ENCODE measurements at places on chromosomes 7 and 10. TPM values are rescaled to one million over a fixed set of nuclear protein-coding genes. Genes with fewer than 3 reads are reported as not detected.

CLCN1 gene
- not detected for total RNA-seq

- peak; percentile 8 for DNase-seq
Observed at GRCh38 chr7:26117142-26117807, 34.7 kb upstream of the NFE2L3 start.

DNA sequence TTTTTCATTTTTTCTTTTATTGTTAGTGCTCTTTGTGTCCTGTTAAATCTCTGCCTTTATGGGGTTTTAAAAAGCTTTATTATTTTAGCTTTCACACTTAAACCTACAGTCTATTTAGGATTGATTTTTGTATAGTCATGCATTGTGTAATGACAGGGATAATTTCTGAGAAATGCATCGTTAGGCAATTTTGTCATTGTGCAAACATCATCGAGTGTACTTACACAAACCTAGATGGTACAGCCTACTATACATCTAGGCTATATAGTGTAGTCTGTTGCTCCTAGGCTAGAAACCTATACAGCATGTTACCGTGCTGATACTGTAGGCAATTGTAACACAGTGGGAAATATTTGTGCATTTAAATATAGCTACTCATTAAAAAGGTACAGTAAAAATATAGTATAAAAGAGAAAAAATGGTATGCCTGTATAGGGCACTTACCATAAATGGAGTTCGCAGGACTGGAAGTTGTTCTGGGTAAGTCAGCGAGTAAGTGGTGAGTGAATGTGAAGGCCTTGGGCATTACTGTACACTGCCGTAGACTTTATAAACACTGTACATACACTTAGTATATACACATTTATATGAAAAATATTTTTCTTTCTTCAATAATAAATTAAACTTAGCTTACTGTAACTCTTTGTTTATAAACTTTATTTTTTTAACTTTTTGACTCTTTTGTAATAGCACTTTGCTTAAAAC is 16.0 kb downstream of the UBE2D1 start:
- DNase-seq, result no peak

GRCh38 chr10:124568848-124569622 is 107.4 kb downstream of the LHPP start:
- no peak for DNase-seq

DNA sequence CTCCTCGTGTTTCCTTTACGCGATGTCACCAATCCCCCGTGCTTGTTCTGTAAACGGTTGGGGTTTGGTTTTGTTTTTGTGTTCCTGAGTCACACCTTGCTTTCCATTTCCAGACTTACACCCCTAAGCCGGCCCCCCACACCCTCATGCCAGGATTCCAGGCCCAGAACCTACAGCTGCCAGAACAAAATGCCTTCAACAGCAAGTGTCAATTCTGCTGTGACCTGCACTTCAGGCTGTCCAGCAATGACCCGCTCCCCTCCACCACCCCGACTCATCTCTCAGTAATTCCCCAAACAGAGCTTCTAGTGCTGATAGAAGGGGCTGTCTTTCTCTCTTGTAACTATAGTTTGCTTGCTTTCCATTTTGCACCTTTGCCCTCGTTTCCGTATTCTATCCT is 722.1 kb upstream of the CELF2 start:
- DNase-seq, result no peak

GRCh38 chr7:156158693-156159092 is 346.4 kb upstream of the SHH start:
- no peak for DNase-seq

CPA5 gene
- not detected for total RNA-seq

DNA sequence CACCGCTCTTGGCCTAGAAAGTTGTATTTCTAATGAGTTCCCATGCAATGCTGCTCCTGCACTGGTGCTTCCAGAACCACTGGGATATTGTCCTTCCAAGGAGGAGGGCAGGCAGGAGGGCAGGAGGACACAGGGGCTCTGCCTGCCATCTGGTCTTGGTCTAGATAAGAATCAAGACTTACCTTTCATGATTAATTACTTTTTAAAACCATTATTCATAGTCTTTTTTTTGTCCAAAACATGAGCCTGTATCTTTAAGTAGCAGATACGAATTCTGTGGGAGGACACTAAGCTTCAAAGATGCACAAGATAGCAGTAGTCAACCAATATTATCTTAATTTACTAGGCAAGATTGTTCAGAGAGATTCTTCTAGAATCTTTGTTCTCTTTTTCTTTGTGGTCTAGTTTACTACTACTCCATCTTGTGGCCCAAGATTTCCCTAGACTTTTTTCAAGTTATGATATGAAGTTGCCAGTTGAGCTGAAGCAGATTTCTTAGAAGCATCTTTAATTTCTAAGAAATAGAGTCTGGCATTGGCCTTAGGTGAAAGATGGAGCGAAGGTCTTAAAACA is 57.6 kb downstream of the RBM33 start:
- DNase-seq, result no peak

DNA sequence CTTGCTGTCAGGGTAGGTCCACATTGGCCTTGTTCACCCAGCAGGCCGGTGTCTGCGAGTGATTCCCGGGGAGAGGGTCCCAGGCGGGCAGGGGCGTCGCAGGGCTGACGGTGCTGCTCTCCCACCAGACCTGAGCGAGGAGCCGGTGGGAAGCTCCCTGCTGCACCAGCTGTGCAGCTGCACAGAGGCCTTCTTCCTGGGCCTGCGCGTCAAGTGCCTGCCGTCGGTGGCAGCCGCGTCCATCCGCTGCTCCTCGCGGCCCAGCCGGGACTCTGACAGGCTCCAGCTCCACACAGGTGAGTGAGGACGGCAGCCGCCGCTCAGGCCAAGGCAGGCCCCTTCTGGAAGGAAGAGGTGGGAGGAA is 14.6 kb downstream of the AMZ1 start:
- DNase-seq, result no peak

- DNase-seq, result no peak
Observed at GRCh38 chr10:96448021-96448457, 65.7 kb downstream of the TLL2 start.

GRCh38 chr7:107232568-107233090 is 63.8 kb downstream of the HBP1 start:
- DNase-seq, result no peak

DNA sequence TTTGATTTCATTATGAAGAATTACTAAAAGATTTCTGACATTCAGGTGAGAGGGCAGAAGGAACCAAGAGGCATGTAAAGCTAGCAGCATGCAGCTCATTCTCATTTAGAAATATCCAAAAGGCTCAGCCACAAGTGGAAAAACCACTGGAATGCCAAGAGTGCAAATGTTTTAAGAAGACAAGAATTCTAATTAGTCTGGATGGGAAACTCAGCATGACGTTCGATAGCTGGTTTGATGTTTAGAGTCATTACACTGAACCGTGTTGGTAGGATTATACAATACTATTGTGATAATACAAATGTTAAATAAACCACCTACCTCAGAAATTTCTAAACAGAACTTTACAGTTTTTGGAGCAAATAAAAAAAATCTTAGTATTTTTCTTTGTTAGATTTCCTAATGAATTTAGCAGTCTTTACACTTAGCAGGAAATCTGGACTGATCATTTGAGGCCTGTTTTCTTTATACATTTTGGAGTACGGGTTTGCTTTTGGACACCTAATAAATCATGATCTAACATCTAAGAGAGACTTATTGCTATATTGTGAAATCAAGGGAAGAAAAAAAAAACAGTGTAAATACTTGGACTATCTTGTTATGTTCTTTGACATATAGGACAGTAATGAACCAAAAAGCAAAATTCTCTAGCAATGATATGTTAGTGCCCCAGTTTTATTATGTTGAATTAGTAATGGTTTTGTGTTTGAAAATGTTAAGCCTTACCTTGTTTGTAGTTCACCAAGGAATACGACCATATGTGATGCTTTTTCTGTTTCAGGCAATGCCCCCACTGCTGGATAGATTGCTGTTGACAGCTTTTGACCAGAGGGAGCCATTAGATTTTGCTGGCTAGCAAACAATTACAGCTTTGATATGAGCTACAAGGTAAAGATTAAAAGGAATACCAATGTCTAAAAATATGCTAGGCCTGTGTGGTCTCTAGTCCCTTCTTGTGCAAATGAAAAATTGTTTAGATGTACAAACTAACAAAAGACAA is 354.1 kb upstream of the SEMA3A start:
- no peak for DNase-seq

DNA sequence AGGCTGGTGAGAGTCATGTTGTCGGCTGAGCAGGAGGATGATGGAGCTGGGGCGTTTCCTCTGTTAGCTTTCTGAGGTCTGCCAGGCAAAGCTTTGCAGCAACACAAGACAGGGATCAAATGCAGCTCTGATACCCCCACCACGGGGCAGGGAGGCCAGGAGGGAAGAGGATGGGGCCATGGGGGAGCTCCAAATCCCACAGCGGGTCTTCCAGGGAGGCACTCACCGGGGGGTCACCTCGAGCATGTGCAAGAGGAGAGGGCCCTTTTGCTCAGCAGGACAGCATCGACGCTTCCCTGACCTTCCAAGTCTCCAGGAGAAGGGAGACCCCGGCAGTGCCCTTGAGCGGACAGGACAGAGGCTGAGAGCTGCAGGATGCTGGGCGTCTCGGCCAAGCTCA is 127.5 kb downstream of the WDR37 start:
- DNase-seq, result no peak

- no peak for DNase-seq
Observed at GRCh38 chr10:59266321-59266720, 89.9 kb downstream of the PHYHIPL start.

- DNase-seq, result peak; percentile 82
Observed at GRCh38 chr10:45464958-45465567, 91.0 kb downstream of the ALOX5 start.

LEP gene
- not detected for total RNA-seq

GRM3 gene
- not detected for total RNA-seq

- no peak for DNase-seq
Observed at GRCh38 chr7:31258391-31258790, 82.1 kb downstream of the NEUROD6 start.

GRCh38 chr7:69130396-69130795 is 467.9 kb upstream of the AUTS2 start:
- no peak for DNase-seq

PFKFB3 gene
- total RNA-seq, result 36.7 TPM

ERVW-1 gene
- not detected for total RNA-seq

CREB5 gene
- 13.3 TPM for total RNA-seq

DNA sequence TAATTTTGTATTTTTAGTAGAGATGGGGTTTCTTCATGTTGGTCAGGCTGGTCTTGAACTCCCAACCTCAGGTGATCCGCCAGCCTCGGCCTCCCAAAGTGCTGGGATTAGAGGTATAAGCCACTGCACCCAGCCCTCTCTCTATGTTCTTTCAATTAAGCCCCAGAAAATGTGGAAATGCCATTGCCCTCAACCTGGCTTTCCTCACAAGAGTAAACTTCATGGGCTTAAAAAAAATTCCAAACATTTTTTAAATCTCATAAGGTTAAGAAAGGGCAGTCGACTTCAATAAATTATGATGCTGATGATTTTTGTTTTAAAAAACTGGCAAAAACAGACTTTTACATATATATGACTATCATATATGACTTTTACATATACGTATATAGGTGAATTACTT is 107.6 kb downstream of the TES start:
- no peak for DNase-seq

KEL gene
- total RNA-seq, result 2.2 TPM

WDR86 gene
- total RNA-seq, result 0.65 TPM
